ENCODE measurements at places on chromosomes 3 and 15. TPM values are rescaled to one million over a fixed set of nuclear protein-coding genes. Genes with fewer than 3 reads are reported as not detected.

DNA sequence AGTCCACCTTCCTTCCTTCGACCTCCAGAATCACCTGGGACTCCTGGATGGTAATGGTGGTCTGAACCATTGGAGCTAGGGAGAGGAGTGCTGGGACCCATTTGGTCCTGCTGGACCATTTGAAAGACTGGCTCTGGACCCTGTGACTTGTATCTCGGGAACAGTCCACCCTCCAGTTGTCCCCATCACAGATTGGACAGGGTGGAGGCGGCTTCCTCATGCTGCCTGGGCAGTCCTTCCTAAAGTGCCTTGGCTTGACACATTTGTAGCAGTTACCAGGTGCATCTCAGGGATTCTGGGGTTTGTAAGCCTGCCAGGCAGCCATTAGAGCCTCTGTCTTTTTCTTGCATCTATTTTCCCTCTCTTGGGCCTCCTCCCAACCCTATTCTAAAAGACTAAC is 758.1 kb downstream of the NAALADL2 start:
- no peaks in the 10 kb centered on the region for H3K27me3 ChIP-seq
- DNase-seq, result no peak
- no peaks in the 10 kb centered on the region for H3K4me1 ChIP-seq
- no peak overlapping the region for H3K27ac ChIP-seq

DNA sequence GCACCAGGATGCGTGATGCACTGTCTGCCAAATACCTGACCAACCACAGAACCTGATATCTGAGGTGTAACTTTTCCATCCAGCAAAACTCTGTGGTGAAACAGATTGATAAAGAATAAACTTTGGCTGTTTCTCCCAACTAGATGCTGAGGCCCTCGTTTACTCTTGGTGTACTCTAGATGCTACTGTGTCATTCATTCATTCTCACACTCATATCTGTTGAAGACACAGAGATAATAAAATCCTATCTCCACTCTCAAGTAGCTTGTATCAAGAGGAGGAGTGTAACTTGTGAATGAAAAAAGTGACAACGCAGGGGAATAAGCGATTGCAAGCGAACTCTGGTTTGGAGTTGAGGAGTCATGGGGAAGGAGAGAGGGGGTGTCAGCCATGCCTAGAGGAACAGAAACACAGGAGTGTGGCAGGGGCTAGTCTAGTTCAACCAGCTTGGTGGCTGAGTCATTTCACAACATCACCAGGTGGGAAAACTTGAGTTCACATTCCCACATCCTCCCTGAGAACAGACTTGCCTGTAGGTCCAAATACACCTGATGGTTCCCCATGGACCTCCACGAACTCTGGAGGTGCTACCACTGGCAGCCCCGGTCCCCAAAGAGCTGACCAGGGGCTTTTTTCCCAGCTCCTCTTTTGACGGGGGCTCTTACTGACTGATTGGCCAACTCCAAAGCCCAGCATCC is 73.3 kb upstream of the SNRK start:
- no peak overlapping the region for H3K27ac ChIP-seq
- no peaks in the 10 kb centered on the region for H3K27me3 ChIP-seq
- H3K4me3 ChIP-seq, result no peak overlapping the region
- no peak for DNase-seq

DNA sequence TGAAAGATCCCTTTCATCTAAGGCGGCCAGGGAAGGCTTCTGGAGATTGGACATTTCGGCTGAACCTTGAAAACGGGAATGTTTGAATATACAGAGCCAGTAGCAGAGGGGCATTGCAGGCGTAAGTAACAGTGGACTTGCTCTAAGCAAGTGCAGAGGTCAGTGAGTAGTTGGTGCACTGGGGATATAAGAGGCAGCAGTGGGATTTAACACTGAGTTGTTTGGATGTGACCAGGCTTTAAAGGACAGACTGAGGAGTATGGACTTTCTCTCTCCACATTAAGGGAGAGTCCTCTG is 1.3 kb downstream of the ARNT2 start:
- H3K36me3 ChIP-seq, result no peaks in the 10 kb centered on the region
- no peak for DNase-seq
- H3K27me3 ChIP-seq, result peaks cover 62% of the 10 kb centered on the region
- peaks cover 6% of the 10 kb centered on the region for H3K4me1 ChIP-seq
- H3K27ac ChIP-seq, result no peak overlapping the region

- no peaks in the 10 kb centered on the region for H3K4me1 ChIP-seq
- no peaks in the 10 kb centered on the region for H3K27me3 ChIP-seq
- no peaks in the 10 kb centered on the region for H3K36me3 ChIP-seq
- H3K4me3 ChIP-seq, result no peak overlapping the region
- no peak overlapping the region for H3K27ac ChIP-seq
These were observed 16.2 kb downstream of the RPL32 start for GRCh38 chr3:12825156-12825555.

DNA sequence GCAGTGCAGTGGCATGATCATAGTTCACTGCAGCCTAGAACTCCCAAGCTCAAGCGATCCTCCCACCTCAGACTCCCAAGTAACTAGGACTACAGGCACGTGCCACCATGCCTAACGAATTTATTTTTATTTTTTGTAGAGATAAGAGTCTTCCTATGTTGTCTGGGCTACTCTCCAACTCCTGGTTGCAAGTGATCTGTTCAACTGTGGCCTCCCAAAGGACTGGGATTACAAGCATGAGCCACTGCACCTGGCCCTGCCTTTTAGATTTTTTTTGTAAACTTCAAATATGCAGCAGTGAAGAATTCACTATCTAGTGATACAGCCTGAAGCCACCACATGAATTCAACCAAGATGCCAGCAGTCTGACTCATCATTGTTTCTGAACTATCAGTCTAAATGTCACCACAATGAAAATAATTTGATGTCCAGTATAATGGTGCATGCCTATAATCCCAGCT is 32.7 kb downstream of the UBXN7 start:
- peaks cover 7% of the 10 kb centered on the region for H3K36me3 ChIP-seq
- no peak for DNase-seq
- H3K4me3 ChIP-seq, result no peak overlapping the region
- H3K4me1 ChIP-seq, result peaks cover 5% of the 10 kb centered on the region
- H3K27ac ChIP-seq, result no peak overlapping the region

Gene CHDH
- 0.22 TPM for total RNA-seq

DNA sequence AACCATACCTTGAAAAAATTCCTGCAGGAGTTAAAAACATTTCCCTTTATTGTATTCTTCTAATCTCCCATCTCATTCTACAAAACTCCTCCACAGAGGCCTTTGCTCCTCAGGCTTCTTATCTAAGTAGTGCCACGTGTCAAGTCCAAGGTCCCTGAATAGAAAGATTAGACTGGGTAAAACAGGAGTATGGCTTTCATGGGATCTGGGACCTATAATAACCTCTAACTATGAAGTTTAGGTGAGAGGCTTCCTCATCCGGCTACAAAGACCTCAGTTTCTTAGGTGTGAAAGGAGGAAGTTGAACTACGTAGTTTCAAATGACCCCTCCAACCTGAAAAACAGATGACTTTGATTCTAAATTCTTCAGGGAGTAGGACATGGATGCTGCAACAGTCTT is 20.0 kb downstream of the GPR15 start:
- peaks cover 66% of the 10 kb centered on the region for H3K4me1 ChIP-seq
- H3K27ac ChIP-seq, result peak overlapping the region; percentile 97
- DNase-seq, result no peak
- peak overlapping the region; percentile 24 for H3K4me3 ChIP-seq

Gene KIF23
- 47.0 TPM for total RNA-seq

DNA sequence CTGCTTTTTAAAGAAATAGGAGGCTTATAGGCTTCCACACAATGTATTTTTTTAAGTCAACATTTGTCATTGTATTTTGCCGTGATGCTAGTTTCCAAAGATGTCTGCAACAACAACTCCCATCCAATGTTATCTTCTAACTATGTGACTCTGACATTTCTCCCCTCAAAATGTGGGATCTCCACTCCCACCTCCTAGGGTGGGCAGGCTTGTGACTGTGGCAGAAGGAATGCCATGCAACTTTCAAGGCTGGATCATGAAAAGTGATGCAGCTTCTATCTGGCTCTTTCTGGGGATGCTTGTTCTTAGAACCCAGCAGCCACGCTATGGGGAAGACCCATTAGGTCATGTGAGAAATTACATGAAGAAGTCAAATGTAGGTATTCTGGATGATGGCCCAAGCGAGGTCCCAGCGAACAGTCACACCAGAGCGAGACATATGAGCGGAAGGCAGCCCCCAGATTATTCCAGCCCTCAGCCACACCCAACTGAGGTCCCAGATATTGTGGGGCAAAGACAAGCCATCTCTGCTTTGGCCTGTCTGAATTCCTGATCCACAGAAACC is 124.3 kb downstream of the BDH1 start:
- H3K36me3 ChIP-seq, result no peaks in the 10 kb centered on the region
- no peak for DNase-seq
- H3K27me3 ChIP-seq, result peaks cover 13% of the 10 kb centered on the region

DNA sequence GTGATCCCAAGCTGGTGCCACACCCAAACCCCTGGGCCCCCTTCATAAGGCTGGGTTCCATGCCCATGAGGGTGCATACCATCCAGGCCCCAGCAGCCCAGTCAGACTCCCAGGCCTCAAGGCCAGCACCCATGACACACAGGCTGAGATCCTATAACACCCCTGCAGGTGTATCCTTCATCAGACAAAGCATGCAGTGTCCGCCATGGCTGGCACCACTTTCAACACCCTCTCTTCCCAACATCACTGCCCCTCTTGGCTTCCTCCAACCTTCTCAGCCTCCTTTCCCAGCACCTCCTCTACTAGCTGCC is 3.5 kb downstream of the CCDC51 start:
- H3K4me1 ChIP-seq, result peaks cover 15% of the 10 kb centered on the region
- DNase-seq, result no peak
- H3K27me3 ChIP-seq, result no peaks in the 10 kb centered on the region
- H3K4me3 ChIP-seq, result no peak overlapping the region
- H3K36me3 ChIP-seq, result peaks cover 28% of the 10 kb centered on the region
- no peak overlapping the region for H3K27ac ChIP-seq

DNA sequence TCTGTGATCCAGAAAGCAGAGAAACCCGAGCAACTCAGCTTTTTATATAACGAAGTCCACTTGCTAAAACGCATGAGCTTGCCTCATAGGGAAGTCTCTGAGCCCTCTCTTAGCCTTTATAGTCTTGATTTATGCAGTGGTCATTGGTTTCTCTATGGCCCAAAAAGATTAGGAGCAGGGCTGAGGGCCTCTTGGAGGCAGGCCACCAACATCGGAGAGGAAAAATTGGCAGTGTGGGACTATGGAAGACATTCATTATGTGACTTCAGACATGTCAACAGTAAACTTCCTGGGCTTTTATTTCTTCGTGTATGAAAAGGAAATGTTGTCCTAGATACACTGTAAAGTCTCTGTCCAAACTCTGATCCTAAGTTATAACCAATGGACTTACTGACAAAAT is 13.5 kb downstream of the RAB8B start:
- DNase-seq, result no peak
- H3K4me1 ChIP-seq, result peaks cover 90% of the 10 kb centered on the region
- no peaks in the 10 kb centered on the region for H3K27me3 ChIP-seq

GRCh38 chr3:45623393-45623792 is 28.8 kb downstream of the LIMD1 start:
- no peaks in the 10 kb centered on the region for H3K27me3 ChIP-seq
- no peak overlapping the region for H3K27ac ChIP-seq
- no peak for DNase-seq
- H3K4me1 ChIP-seq, result peaks cover 5% of the 10 kb centered on the region
- no peak overlapping the region for H3K4me3 ChIP-seq
